Body of pancreas (tissue), 4 donors: ENCODE measurements at places on chromosomes 2 and 18.

DNA sequence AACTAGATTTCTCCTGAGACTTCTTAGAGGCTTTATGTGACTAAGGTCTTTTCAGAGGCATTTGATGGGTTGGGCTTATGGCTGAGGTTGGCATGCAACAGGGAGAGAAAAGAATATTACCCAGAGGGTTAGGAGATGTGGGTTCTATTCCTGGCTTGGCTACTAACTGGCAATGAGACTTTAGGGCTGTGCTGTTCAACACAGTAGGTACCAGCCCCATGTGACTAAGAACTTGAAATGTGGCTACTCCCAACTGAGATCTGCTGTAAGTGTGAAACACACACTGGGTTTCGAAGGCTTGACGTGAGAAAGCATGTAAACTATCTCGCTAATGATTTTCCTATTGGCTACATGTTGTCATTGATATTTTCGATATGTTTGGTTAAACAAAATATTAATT, 324.9 kb upstream of the SLC14A2 start:
- no peak for DNase-seq

DNA sequence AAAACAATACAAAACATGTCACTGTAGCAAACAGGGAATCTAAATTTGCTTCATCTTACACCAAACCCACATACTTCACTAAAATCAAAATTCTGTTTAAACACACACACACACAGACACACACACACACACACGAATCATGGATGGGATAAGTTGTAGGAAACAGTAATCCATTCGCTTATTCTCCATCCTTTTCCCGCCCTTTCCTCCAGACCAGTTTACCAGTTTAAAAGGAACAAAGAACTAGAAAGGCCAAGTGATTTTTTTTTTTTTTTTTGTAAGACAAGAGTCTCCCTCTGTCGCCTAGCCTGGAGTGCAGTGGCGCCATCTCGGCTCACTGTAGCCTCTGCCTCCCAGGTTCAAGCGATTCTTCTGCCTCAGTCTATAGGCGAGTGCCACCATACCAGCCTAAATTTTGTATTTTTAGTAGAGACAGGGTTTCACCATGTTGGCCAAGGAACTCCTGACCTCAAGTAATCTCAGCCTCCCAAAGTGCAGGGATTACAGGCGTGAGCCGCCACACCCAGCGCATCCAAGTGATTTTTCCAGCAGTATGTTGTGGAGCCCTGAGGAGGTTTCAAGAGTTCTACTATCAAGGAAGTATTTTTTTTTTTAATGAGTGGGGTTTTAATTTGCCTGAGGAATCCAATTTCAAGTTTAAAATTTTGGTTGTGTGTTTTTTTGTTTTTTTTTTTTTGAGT, 5.7 kb downstream of the PSME4 start:
- no peak for DNase-seq

DNA sequence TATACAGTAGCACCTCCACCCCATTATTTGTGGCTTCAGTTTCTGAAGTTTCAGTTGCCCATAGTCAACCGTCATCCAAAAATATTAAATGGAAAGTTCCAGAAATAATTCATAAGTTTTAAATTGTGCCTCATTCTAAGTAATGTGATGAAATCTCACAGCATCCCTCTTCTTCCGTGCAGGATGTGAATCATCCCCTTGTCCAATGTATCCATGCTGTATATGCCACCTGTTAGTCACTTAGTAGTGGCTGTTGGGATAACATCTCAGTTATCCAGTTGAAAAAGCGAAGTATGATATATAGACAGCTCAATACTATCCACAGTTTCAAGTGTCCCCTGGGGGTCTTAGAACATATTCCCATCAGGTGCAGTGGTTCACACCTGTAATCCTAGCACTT, 119.1 kb upstream of the OTX1 start:
- no peak for DNase-seq

DNA sequence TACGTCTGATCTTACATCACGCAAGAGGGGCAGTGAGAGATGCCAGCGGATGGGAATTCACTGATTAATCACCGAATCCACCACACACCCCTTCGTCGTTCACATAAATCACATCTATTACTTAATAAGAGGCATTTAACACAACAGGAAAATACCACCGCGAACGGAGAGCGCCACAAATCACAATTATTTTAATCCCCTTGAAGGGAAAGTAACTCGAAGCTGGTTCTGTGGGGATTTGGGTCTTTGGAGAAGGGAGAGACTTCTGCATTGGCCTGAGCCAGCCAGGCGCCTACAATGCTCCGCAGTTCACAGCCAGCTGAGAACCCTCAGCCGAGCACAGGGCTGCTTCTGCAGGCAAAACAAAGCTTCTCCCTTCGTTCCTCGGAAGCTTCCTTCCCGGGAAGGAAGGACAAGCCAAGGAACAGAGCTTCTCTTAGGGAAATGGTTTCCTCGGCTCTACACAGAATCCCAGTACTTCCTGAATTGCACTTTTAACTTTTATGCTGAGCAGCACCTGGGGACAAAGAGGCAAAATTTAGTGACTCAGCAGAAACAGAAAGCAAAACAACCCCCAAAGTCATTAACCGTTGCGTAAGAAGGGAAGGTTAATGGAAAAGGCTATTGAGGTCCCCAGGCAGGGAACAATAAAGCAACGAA, at the start of gene LRP1B:
Gene LRP1B (minus strand): TSS at position 7 of the 660 bp plus-strand sequence. CDS start 287 bp downstream, outside the sequence.
- DNase-seq, result peak; percentile 27

- DNase-seq, result no peak
Observed at GRCh38 chr2:196137271-196137670, 34.1 kb downstream of the STK17B start.

DNA sequence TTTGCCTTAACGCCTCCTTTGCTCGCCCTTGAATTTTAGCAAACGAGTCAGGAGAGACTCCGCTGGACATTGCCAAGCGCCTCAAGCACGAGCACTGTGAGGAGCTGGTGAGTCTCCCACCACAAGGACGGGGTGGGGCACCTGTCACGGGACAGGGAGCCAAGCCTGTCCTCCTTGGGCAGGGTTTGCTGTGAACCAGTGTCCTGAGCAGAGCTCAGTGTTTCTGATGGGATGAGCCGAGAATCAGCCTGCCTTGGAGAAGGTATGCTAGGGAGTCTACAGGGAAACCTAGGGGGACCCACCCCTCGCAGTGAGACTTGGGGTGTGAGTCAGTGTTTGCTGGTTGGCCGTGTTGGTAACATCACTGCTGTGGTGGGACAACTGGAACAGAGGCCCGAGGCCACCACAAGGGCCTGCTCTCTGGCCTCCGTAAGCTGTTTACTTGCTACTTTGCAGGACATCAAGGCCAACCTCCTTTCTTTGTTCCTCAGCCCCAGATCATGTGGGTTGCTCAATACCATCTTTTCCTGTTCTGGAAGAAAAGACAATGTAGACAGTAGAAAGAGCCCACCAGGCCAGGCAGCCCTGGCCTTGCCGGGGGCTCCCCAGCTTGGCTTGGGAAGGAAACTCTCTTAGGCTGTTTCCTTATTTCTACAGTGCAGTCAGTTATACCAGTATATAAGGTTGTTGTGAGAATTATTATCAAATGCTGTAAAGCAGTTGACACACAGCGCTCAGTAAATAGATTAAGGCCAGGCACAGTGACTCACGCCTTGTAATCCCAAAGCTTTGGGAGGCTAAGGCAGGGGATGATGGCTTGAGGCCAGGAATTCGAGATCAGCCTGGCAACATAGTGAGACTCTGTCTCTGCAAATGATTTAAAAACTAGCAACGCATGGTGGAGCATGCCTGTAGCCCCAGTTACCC, 42.4 kb downstream of the ITGB1BP1 start:
- peak; percentile 65 for DNase-seq

DNA sequence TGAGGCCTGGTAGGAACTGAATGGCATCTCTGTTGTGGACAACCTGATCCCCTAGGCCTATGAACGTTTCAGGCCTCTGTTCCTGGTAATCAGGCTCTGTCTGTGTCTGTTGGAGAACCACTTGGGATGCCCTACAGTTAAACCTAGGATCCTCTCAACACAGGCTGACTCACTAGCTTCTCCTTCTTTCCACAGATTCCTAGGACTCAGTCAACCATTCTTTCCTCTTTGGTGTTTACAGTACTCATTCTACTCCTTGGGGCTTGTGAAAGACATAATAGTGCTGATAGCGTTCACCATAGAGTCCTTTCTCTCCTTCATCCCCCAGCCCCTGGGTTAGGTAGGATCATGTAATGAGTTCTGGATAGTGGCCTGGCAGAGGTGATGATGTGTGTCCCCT, 544.3 kb downstream of the METTL4 start:
- no peak for DNase-seq

- DNase-seq, result no peak
Observed at GRCh38 chr18:7436166-7436565, 130.9 kb upstream of the PTPRM start.

- DNase-seq, result peak; percentile 50
Observed at GRCh38 chr2:24491542-24492420, 727 bp downstream of the NCOA1 start.

GRCh38 chr2:236343400-236344161, 79.4 kb upstream of the ASB18 start:
- peak; percentile 74 for DNase-seq

DNA sequence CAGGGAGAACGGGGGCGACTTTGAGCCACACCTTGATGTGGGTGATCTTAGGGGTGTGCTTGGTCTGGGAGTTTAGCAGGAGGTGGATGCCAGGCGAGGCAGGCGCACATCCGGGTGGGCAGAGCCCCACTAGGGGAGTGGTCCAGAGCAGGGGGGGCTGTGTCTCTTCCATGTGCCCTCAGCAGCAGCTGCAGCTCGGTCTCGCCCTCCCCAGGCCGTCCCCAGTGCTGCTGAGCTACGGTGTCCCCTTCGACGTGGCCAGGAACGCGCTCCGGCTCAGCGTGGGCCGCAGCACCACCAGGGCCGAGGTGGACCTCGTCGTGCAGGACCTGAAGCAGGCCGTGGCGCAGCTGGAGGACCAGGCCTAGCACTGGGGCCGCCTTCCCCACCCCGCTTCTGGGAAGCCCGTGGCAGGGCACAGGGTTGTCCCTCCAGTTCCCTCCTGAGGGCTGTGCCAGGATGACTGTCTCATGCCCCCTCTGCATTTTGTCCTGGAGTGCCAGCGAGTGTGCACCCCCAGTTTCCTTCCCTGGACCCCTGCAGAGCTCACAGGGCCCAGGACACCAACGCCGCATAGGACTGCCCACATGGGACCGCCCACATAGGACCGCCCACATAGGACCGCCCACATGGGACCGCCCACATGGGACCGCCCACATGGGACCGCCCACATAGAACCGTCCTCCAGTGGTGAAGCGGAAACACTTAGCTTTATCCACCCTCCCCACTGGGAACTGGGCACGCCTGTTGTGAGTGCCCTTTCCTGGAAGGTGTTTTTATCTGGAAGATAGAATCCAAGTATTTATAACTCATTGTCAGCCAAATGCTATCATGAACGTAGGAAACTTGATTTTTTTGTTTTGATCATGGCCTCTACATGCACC, 1.9 kb upstream of the ESPNL start:
- DNase-seq, result peak; percentile 58

DNA sequence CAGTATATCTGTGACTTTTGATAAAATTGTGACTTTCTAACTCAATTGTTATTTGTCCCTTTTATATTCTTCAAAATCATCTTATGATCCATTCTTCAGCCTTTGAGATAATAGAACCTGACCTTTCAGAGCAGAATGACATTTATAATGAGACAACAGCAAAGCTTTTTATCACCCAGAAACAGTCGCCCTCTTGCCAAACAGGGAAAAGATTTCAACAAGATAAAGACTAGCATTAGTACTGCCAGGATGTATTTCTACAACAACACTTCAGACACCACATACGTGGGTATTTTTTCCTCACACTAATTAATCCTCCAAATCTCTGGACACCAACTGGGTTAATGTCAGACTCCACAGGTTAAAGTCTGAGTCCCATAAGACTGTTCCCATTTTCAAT, 249.0 kb downstream of the ZNF804A start:
- DNase-seq, result no peak

DNA sequence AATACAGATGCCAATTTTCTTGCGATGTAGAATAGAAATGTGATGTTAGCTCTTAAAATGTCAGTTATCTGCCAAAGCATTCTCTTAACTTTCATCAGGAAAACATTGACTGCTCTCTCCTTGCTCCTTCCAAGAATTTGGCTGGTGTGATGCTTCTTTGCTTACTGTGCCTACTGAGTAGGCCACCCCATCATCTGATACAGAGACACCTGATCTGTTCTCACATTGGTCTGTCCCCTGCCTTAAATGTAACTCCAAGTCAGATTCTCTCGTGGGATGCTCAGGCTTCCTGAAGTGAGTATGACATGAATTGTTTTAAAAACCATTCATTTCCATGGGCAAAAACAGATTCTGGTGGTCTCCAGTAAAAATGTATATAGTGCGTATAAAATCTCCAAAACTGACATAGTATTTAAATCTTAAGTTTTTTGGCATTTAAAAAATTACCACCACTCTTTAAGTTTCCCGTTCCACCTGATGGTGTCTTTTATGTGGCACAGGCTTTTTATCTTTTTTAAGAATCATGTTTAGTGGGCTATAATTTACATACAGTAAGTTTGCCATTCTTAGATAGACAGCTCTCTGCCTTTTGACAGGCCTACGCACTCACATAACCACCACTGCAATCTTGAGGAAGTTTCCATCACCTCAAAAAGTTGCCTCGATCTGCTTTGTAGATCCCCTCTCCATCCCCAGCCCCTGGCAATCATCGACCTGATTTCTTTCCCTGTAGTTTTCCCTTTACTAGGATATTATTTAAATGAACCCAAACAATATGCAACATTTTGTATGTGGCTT, 36.6 kb downstream of the UBE2F start:
- no peak for DNase-seq

DNA sequence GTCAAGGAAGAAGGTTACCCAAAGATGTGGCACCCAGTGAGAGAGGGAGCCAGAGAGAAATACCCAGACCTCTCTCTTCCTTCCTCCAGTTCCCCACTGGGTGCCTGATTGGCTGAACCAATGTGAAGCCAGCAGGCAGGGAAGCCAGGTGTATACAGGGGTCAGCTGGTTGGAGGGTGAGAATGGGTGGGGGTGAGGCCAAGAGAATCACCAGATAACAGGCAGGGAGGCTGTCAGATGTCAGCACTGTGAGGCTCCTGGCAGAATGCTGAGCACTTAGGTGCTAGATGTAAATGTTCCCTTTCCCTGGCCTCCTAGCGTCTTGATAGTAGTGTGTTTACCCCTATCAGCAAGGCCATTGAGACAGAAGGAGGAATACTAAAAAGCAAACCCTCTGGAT, 104.0 kb upstream of the MGAT5 start:
- no peak for DNase-seq
